ENCODE measurements at places on chromosomes 13 and 19.

DNA sequence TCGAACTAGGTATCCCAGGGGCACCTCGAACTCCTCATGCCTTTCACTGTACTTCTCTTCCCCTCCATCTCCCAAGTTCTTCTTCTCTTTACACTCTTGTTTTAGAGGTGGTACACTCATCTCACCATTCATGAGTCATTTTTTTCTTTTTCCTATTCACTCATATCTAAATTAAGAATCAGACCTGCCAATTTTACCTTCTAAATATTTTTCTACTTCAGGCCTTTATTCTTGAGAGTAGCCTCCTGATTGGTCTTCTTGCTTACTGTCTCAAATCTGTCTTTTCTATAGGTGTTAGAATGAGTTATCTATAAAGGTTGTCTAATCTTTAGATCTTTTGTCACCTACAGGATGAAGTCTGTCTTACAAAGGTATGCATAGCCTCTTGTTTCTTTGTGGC lies 20.7 kb downstream of the TDRD3 start:
- DNase-seq = no peak

DNA sequence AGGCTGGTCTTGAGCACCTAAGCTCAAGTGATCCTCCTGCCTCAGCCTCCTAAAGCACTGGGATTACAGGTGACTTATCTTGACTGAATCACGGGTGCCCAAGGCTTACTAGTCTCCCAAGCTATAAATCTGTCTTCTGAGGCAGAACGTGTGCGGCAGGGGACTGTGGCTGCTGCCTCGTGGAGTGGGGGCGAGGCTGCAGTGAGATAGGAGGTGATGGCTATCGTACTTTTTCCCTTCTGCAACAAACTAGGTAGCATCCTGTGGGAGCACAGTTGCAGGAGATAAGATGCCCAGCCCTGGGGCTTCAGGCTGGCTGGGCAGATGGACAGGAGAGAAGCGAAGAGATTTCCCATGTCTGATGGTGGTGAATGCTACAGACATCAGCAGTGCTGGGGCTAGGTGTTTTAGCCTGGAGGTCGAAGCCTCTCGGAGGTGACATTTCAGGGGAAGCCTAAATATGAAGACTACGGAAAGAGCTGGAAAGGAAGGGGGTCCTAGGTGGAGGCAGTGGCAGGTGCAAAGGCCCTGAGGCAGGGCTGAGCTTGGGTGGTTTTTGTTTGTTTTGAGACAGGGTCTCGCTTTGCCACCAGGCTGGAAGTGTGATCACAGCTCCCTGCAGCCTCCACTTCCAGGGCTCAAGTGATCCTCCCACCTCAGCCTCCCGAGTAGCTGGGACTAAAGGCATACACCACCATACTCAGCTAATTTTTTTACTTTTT lies 7.4 kb downstream of the B3GNT3 start:
- no peak for DNase-seq

GRCh38 chr13:80824229-80824628 lies 483.3 kb upstream of the SPRY2 start:
- no peak for DNase-seq

- DNase-seq = peak; percentile 86
Measured at GRCh38 chr19:29694669-29695627, 20.1 kb downstream of the C19orf12 start.

DNA sequence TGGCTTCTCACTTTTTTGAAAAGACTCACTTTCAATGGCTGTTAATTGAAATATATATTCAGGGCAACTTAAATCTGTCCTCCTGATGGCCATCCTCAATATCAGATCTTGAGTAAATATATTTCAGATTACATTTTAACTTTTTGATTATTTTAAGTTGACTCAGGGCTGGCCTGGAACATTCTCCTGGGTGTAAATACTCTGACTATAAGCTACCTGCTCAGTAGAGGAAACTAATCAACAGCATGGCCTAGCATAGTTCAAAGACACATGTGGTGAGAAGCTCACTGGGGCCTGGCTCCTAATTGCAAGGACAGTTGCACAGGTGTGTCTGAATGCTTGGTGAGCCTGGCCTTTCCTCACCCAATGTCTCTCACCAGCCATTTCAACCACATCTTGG lies 5.5 kb upstream of the ZNF726 start:
- no peak for DNase-seq

DNA sequence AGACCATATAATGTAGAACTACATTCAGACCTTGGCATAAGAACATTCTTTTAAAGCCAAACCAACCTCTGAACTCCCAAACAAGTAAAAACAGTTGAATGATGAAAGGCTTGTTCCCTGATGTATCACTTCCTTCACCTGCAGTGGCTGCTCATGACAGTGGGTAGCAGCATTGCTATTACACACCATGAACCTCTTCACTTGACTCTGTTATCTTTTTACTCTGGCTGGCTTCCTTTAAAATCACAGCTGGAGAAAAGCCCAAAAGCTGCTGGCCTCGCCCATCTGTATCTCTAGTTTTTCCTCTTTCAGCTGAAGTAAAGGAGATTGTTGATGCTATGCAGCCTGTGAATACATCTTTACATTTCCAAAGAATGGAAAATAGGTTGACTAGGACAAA lies 22.6 kb downstream of the THSD1 start:
- no peak for DNase-seq

DNA sequence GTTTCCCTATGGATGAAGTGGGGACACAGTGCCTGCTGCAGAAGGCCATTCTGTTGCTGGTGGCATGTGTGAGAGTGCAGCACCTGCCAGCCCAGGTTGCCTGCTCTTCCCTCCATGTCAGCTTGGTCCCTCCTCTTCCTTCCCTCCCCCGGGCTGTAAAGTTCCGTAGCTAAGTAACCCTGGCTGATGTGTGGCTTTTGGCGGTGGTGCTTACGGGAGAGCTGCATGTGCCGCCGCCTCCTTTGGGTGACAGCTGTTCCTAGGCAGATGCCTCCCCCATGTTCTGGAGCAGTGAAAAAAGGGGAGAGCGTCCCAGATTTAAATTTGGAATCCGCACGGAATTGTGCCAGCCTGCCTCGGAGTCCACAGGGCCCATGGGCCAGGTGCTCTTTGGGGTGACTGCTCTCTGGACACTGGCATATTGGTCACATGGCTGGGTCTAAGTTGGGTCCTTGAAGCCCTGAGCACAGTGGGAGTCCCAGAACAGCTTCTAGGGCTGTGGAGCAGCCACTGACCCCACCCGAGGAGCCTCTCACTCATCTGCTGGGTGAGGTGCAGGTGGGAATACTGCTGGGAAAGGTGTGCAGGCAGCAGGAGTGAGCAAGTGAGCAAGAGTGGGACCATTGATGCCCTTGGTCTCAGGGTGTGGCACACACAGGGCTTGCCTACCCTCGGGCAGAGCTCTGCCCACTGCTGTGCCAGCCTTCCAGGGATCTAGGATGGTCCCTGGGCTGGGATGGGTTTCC lies 33.1 kb upstream of the ZNF536 start:
- no peak for DNase-seq

DNA sequence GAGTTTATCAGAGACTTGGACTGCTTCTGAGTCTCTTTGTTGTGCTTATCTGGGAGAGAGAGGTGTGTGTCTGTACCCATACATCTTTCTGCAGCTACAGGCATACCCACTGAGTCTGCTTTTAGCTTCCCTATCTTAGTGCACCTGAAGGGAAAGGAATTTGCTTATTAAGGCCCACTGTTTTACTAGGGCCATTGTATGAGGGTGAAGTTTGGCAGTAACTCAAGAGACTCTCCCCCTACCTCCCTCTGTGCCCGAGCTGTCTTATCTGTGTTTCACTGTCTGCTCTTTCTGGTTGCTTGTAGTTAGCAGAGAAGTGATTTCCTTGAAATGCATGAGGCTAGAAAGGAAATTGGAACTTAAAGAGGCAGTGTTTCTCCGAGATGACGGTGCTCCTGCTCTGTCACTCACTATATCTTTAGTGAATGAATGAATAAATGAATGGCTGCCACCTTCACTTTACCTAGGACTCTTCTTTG lies 678 bp upstream of the CD33 start:
- no peak for DNase-seq

DNA sequence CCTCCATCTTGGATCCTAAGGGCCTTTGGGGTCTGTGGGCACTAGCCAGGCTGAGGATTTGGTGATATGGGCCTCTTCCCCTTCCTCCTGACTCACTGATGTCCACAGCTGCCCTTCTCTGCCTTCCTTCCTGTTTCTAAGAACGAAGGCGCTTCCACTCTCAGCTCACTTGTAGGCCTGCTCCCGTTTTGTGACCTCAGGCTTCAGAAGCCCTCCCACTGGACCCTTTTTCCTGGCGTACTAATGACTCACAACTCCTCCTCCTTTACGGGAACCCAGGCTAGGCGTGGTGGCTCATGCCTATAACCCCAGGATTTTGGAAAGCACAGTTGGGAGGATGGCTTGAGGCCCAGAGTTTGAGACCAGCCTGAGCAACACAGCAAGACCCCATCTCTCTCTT lies 55.6 kb downstream of the TMED1 start:
- DNase-seq = no peak

- DNase-seq = no peak
Measured at GRCh38 chr19:27764186-27764804, 1448.7 kb downstream of the UQCRFS1 start.

- no peak for DNase-seq
Measured at GRCh38 chr19:4042064-4042730, 24.5 kb downstream of the ZBTB7A start.

DNA sequence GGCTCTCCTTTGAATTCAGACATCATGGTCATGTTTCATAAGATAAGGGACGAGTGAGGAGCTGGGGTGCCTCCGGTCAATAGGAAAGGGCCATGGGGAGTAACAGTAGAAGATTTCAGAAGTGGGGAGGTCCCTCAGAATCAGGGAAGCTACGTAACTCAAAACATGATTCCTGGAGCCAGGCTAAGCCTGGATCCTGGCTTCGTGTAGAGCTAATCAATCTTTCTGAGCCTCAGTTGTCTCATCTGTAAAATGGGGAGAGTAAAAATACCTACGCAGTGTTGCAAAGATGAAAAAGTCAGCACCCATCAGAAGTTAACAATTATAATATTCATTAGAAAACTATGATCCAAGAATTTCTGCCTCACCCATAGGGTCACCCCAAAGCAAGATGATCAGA lies 106.5 kb downstream of the CACNA1A start:
- DNase-seq = no peak

DNA sequence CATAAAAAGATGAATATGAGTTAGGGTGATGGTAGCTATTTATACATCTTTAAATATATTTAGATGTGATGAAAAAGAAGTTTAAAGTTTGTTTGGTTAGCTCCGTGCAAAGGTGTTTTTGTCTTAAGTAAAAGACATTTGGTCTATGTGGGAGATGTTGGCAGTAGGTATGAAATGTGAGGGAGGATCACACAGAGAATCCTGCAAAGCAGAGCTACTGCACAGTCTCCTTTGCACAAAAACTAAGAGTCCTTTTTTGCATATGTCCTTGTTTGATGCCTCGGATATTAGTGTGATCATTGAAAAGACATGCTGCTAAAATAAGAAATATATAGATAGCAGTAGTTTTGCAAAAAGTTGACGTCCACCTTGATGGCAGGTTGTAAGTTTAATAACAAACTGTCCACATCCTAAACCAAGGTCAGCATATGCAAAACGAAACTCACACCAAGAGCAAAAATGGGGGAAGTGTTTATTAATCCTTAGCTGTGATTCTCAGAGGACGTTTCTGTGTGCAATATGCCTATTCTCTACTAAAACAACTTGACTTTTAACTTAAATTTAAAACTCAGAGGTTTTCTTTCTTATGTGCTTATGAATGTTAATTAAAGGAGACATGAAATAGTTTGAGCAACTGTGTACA lies 870.1 kb downstream of the PCDH9 start:
- DNase-seq = no peak

- DNase-seq = no peak
Measured at GRCh38 chr19:10603084-10603872, 16.2 kb upstream of the AP1M2 start.

DNA sequence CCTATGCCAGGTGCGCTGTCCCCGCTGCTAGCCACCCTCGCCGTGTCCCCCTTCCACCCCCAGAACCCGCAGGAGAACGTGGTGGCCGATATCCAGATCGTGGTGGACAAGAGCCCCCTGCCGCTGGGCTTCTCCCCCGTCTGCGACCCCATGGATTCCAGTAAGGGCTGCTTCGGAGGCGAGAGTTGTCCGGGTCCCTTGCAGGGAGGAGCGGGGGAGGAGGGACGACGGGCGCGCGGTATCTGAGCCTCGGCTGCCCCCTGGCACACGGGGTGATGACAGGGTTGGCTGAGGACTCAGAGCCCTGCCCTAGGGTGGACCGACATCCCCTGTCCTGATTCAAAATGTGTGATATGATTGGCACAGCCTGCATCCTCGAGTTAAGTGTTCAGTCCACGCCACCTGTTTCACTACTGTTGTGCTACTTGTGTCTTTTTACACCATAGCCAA lies 653 bp downstream of the MVB12A start:
- no peak for DNase-seq

- DNase-seq = no peak
Measured at GRCh38 chr13:36461506-36461905, 29.2 kb downstream of the CCNA1 start.

DNA sequence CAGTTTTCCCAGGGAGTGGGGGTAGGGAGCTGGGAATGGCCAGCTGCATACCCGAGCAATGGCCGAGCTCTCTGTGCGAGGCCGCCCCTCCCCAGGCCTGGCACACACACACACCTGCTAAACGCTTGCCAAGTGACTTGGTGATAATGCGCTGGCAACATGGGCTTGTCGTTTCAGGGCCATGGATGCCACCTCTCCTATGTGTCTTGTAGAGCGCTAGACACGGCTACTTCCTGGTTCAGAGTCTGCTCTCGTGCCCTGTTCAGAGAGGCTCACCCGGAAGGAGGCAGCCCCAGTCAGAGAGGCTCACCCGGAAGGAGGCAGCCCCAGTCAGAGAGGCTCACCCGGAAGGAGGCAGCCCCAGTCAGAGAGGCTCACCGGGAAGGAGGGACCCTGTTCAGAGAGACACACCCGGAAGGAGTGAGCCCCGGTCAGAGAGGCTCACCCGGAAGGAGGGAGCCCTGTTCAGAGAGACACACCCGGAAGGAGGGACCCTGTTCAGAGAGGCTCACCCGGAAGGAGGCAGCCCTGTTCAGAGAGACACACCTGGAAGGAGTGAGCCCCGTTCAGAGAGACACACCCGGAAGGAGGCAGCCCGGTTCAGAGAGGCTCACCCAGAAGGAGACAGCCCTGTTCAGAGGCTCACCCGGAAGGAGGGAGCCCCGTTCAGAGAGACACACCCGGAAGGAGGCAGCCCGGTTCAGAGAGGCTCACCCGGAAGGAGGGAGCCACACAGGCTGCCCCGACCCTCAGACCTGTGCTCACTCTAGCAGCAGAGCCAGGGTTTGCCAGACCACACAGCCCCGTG lies 4.2 kb downstream of the ADPRHL1 start:
- no peak for DNase-seq

GRCh38 chr19:23402388-23402787 lies 7.1 kb upstream of the ZNF91 start:
- no peak for DNase-seq
